Immature natural killer cell (primary cell): ENCODE measurements at places on chromosomes 12 and 14. TPM values are rescaled to one million over a fixed set of nuclear protein-coding genes. Genes with fewer than 3 reads are reported as not detected.

The CD163L1 gene
- not detected for polyA plus RNA-seq

The RPGRIP1 gene
- polyA plus RNA-seq = not detected

The RASSF8 gene
- 1.3 TPM for polyA plus RNA-seq

The CFAP251 gene
- polyA plus RNA-seq = not detected

The OS9 gene
- polyA plus RNA-seq = 54.2 TPM

The EFCAB11 gene
- polyA plus RNA-seq = 3.5 TPM

The C12orf56 gene
- polyA plus RNA-seq = not detected

The ASPG gene
- not detected for polyA plus RNA-seq

The KRT82 gene
- not detected for polyA plus RNA-seq

The CEP290 gene
- 2.9 TPM for polyA plus RNA-seq

The NOS1 gene
- polyA plus RNA-seq = not detected

The RDH5 gene
- 2.8 TPM for polyA plus RNA-seq

The TM7SF3 gene
- 76.1 TPM for polyA plus RNA-seq

The SMOC1 gene
- not detected for polyA plus RNA-seq

The ADSS1 gene
- polyA plus RNA-seq = 2.4 TPM

The NXPH4 gene
- polyA plus RNA-seq = not detected
